Right cardiac atrium (tissue), 5 donors: ENCODE measurements at places on chromosomes 7 and 10. TPM values are rescaled to one million over a fixed set of nuclear protein-coding genes. Genes with fewer than 3 reads are reported as not detected.

DNA sequence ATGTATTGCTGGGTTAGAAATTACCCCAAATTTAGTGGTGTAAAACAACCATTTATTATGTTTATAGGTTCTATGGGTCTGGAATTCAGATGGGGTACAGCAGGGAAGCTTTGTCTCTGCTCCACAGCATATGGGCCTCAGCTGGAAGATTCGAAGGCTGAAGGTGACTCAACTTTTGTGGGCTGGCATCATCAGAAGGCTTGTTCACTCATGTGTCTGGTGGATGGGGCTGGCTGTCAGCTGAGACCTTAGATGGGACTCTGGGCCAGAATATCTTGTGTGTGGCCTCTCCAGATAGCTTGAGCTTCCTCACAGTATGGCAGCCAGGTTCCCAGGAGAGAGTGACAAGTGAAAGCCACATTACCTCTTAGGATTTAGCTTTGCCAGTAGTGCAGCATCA, 45.9 kb downstream of the ZNF503 start:
- no peak for DNase-seq

GRCh38 chr10:17025444-17026295, 103.9 kb downstream of the CUBN start:
- DNase-seq = no peak

The WIPF3 gene
- 2.8 TPM for polyA plus RNA-seq

DNA sequence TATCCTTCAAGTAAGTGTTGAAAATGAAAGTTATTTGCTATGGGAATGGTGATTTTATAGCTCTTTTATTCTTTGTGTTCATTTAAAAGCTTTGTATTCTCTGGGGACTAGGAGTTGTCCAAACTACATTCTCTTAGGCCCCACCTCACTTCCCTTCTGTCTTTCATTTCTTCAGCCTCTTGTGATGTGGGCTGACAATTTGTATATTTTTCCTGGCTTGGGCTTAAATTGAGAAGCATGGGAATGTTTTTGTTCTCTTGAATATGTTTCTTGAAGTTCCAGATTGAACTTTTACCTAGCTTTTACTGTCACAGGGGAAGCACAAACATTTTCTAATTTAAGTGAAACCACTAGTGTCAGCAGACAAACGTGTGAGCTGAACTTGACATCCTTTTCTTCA, 27.9 kb downstream of the BBS9 start:
- DNase-seq = no peak

DNA sequence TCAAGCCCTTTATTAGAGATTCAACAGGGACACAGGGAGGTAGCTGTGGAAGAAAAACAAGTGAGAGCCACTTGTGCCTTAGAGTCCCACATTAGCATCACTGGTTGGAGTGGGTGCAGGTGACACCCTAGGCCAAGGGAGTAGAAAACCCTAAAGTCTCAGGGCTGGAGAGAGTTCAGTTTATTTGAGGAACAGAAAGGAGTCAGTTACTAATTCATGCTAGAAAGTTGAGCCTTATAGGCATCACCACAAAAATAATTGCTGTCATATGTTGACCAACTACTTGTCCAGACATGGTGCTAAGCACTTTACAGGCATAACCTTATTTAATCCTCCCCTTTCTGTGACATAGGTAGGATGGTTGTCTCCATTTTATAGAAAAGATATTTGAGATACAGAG, 20.9 kb upstream of the ACSL5 start:
- DNase-seq = no peak

DNA sequence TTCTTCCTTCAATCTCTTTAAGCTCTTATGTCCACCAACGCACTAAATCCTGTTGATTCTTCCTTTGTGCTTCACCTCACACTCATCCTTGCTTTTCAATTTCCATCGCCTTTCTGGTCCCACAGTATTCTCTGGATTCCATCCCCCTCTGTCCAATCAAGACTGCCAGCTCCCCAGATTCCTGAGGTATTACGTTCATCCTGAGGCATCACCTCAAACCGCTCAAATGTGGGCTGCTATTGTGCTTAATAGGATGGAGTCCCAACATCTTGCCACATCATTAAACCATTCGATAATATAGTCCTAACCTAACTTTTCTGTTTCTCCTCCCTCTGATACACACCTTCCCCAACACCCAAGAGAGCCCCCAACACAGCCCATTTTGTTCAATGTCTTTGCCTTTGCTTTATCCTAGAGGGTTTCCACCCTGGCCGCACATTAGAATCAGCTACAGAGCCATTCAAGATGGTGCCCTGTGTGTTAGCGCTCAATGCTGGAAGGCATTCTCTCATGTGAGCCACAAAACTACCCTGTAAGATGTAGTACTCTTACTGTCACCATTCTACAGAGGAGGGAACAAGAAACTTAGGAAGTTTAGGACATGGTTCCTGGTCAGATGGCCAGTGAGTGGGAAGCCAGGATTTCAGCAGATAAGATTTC, 79.5 kb upstream of the LEP start:
- no peak for DNase-seq

The HK1 gene
- polyA plus RNA-seq = 165 TPM

DNA sequence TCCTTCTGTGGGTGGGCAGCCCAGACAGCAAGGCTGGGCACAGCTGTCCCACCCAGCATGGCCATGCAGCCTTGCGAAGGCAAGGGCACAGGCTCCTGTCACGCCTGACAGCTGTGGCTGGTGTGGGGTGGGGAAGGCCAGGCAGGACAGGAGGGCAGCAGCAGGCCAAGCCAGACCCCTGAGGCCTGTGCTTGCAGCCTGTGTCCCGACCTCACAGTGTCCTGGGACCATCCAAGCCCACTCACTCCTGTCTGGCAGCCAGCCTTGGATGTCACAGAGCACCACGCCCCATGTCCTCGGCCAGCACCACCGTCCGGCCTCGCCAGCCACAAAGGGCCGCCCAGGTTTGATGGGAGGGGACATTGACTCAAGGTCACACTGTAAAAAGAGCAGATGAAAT, 85.5 kb upstream of the LRRC4 start:
- DNase-seq = no peak

DNA sequence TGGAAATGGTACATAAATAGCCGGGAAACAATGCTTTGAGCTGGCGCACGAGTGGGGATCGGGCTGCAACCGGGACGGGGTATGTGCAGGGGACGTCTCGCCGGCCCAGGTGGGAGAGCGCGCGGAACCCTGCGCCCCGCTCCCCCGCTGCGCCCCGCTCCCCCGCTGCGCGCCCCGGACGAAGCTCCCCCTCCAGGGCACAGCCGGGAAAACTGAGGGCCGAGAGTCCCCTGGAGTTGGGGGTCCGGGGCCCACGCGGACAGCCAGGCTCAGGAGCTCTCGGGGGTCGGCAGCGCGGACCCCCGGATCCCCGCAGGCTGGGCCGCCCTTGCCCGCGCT, 514 bp downstream of the RADIL start:
- DNase-seq = peak; percentile 68

GRCh38 chr10:28326516-28327490, 23.9 kb upstream of the MPP7 start:
- DNase-seq = no peak

- DNase-seq = no peak
These were observed 472.8 kb upstream of the ADARB2 start for GRCh38 chr10:2210088-2210487.

GRCh38 chr10:29009464-29009863, 279.4 kb upstream of the LYZL1 start:
- DNase-seq = no peak

The CALML5 gene
- not detected for polyA plus RNA-seq

The ZP3 gene
- 0.77 TPM for polyA plus RNA-seq

The ADRB1 gene
- 33.4 TPM for polyA plus RNA-seq

The NEUROG3 gene
- polyA plus RNA-seq = not detected

GRCh38 chr7:82156168-82156567, 287.4 kb downstream of the CACNA2D1 start:
- no peak for DNase-seq
